PC-9 (cell line): ENCODE measurements at places on chromosomes 11 and 22. TPM values are rescaled to one million over a fixed set of nuclear protein-coding genes. Genes with fewer than 3 reads are reported as not detected.

DNA sequence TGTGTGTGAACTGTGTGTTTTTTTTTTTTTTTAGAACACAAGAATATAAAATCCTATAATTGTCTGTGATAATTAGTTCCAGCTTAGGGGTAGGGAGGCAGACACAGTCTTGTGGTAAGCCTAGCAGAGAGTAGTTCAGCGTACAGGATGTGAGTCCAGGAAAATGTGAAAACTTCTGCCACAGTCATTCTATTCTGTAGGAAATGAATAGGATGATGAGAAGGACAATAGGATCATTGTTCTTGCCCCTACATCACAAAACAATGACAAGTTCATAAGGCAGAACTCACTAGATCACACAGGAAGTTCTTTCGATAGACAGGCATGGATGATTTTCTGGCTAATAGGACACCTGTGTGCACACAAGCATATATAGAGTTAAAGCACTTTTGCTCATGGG lies 132.2 kb downstream of the NAV2 start:
- DNase-seq, result no peak
- H3K4me1 ChIP-seq, result no peaks in the 10 kb centered on the region
- H3K4me3 ChIP-seq, result no peak overlapping the region
- H3K27ac ChIP-seq, result no peak overlapping the region
- no peaks in the 10 kb centered on the region for H3K27me3 ChIP-seq

DNA sequence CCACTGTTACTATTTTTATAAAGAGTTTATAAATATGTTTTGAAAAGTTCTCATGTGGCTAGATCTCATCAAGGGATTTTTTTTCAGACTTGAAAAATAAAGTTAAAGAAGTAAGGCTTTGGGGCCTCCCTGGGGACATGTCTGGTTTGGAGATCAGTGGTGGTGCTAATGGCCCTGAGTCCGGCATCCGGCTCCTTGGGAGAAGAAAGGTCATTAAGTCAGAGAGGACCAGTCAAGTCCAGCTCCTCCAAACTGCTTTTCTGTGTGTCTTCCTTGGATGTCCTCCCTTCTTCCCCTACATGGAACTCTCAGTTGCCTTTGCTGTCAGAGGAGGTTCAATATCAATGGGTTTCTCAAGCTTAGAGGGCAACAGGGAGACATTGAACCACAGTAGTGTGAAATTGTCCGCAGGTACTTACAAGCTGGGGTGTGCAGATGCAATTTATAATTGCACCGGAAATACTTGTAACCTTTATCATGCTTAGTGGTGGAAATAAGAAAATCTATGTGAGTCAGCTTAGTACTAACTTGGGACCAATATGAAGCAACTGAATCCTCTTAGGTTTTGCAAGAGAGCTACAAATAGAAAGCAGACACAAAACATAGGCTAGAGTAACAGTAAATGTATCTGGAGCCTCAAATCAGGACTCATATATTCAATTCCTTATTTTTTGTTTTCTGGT lies 144.3 kb downstream of the TEAD1 start:
- no peak overlapping the region for H3K4me3 ChIP-seq
- peak overlapping the region; percentile 46 for H3K27ac ChIP-seq
- DNase-seq, result peak; percentile 64
- H3K36me3 ChIP-seq, result no peaks in the 10 kb centered on the region

DNA sequence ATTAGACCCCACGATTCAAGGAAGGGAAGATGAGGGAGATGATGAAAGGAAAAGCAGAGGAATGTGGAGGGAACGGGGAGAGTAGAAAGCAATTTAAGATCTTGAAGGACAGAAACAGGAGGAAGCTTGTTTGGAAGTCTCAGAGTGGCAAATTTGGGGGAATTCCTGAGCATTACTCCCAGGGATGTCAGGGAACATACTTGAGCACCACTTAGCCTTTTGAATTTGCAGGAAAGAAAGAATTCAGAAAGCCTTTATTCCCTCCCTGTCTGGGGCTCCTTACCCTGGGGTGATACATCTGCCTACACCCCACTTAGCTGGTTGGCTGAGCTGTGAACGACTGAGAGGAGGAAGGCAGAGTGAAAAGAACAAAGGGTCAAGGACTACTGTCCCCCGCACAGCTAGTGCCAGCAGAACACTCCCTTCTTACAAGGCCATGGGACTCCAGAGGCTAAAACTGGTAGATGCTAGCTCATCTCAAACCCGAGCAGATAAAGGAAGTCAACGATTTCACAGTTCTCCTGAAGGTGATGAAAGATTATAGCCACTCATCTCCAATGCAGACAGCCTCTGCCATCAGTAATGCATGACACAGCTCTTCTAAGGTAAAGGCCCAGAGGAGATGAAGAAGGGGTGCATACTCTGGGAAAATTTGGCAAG lies 84.0 kb upstream of the AKIP1 start:
- H3K27ac ChIP-seq, result no peak overlapping the region
- no peaks in the 10 kb centered on the region for H3K27me3 ChIP-seq
- no peak for DNase-seq

DNA sequence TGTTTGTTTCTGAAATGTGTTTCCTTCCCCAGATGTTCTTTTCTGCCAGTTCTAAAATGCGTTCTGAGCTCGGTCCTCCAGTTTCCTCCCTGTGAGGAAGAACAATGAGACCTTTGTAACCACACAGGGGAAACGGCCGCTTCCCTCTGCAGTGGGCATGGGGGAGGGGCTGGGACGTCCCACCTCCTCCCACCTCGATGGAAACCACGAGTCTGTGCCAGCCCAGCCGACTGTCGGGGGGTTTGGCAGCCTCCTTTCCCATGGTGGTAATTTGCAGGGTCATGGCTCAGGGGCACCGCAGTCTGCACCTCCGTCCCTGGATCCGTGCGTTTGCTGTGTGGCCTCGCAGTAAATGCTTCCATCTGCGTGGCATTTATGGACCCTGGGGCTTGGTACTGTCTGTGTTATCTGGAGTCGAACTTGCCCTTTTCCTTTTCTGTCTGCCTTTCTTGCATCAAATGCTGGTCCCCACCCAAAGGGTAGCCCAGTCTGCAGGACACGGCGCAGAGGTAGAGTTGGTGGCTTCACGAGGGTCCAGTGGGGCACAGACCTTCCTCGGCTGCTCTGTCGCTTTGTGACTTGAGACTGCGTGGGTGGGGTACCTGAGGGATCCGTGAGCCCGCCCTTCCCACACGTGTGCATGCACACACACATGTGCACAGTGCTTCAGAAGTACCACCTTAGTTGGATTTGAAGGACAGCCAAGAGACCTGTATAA lies 16.1 kb downstream of the LRP5 start:
- H3K4me3 ChIP-seq, result no peak overlapping the region
- DNase-seq, result no peak
- no peaks in the 10 kb centered on the region for H3K27me3 ChIP-seq
- 0 out of 2 replicates have a peak, but pooled peaks cover 4% of the 10 kb centered on the region for H3K36me3 ChIP-seq
- no peaks in the 10 kb centered on the region for H3K4me1 ChIP-seq

DNA sequence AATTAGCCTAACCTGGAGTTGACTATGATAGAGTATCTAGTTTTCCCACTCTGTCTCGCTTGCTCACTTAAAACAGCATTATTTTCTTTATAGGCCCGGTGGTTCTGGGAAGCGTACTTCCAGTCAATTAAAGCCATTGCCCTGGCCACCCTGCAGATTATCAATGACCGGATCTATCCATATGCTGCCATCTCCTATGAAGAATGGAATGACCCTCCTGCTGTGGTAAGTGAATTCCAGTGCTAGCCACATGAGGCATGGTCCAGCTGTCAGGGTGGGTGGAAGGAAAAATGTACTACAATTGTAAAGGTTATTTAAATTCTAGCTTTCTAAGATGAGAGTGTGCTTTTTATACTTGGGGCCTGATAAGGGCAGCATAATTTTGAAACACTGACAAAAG lies 76.0 kb downstream of the EXT2 start:
- H3K36me3 ChIP-seq, result no peaks in the 10 kb centered on the region
- no peak overlapping the region for H3K4me3 ChIP-seq
- DNase-seq, result no peak
- H3K4me1 ChIP-seq, result no peaks in the 10 kb centered on the region

GRCh38 chr11:62535802-62536201 lies 10.8 kb downstream of the AHNAK start:
- peaks cover 47% of the 10 kb centered on the region for H3K36me3 ChIP-seq
- no peaks in the 10 kb centered on the region for H3K27me3 ChIP-seq
- H3K27ac ChIP-seq, result no peak overlapping the region
- no peak overlapping the region for H3K4me3 ChIP-seq
- peaks cover 34% of the 10 kb centered on the region for H3K4me1 ChIP-seq

- no peak overlapping the region for H3K27ac ChIP-seq
- no peaks in the 10 kb centered on the region for H3K4me1 ChIP-seq
- no peaks in the 10 kb centered on the region for H3K27me3 ChIP-seq
Measured at GRCh38 chr11:41267451-41267850, 192.0 kb downstream of the LRRC4C start.

Gene LDHAL6A
- total RNA-seq, result not detected in 2 replicates

Gene MS4A7
- not detected in 2 replicates for total RNA-seq

DNA sequence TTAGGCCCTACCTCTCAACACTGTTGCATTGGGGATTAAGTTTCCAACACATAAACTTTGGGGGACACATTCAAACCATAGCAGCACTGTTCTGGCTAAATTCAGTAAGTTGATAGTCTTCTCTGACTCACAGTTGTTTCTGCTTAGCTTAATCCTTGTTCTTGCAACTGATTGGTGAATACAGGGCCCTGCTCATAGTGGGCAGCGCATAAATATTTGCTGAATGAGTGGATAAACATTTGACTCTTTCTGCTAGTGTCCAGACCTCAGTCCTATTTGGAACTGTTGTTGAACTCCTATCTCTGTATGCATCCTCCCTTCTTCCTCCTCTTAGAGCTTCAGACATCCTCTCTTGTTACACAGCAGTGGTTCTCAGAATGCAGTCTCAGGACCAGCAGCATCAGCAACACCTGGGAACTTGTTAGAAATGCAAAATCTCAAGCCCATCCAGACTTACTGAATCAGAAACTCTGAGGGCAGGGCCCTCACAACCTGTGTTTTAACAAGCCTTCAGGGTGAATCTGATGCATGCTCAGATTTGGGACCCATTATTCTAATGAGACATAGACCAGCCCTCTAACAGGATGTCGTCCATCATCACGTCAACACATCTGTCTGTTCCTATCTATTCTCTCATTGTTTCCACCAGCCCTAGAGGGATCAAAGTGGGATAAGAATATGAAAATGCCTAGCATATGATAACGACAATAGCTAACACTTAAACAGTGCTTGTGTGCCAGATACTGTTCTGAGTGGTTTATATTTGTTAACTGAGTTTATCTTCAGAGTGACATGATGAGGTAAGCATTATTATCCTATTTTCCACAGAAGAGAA lies 22.3 kb downstream of the SPON1 start:
- H3K4me3 ChIP-seq, result no peak overlapping the region
- DNase-seq, result no peak
- no peaks in the 10 kb centered on the region for H3K27me3 ChIP-seq
- no peaks in the 10 kb centered on the region for H3K4me1 ChIP-seq
- no peak overlapping the region for H3K27ac ChIP-seq
- H3K36me3 ChIP-seq, result no peaks in the 10 kb centered on the region

DNA sequence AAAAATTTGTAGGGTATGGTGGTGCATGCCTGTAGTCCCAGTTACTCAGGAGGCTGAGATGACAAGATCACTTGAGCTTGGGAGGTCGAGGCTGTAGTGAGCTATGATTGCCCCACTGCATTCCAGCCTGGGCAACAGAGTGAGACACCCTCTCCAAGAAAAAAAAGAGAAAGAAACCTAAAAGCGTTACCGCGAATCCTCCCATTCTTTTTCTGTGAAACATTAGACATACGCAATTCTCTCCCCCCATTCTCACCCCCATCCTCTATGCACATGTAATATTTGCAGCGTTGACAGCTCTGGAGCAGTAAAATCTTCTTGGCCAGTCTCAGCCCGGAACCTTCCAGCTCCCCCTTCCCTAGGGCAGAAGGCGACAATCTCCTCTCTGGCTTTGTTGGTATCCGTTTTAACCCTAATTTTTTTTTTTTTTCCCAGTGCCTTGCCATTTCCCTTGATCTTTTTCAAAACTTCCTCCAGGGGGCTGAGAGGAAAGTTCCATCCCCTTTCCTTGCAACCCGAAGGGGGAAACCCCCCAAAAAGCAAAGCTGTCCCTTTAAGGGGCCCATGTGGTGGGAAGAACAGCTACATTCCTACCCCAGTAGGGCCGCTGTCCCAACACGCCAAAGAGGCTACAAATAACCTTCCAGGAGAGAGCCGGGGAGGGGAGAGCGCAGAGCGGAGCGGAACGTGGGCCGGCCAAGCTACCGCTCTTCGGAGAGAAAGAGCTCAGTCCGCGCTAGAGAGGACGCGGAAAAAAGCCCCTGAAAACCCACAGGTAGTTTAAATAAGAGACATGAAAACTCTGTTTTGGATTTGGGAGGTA lies 1.9 kb downstream of the LRP4 start:
- H3K27ac ChIP-seq, result no peak overlapping the region
- DNase-seq, result peak; percentile 48
- H3K4me3 ChIP-seq, result peak overlapping the region; percentile 58; the same call in 1 of the 2 replicates
- peaks cover 23% of the 10 kb centered on the region for H3K27me3 ChIP-seq

- H3K27me3 ChIP-seq, result no peaks in the 10 kb centered on the region
- no peak overlapping the region for H3K4me3 ChIP-seq
- DNase-seq, result no peak
Measured at GRCh38 chr22:31150615-31151014, 9.4 kb upstream of the RNF185 start.

DNA sequence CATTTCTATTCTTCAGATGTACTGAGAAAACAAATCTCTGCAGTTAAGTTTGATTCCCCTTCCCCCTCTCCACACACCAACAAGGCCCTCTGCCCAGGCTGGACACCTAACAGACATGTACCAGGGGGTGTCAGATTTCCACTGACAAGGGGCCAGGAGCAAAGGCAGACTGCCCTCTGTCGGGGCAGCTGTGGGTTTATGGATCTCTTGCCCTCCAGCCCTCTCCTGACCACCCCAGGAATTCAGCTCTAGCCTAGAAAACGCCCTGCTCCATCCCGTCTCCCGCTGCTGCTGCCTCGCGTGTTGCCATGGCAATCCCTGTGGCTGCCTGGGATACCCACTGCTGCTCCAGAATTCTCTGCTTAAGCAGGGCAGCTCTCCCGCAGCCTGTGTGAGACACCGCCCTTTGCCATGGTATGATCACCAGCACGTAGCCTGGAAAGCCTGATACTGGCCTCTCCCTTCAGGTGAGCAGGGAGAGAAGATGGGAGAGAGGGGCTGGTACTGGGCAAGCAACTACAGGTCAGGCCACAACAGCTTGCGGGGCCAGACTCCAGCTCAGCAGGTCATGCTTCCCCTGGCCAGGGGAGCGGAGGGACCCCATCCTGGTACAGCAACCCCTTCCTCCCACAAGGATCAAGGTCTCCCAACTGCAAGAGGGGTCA lies 41.6 kb downstream of the BUD13 start:
- no peaks in the 10 kb centered on the region for H3K36me3 ChIP-seq
- no peak overlapping the region for H3K4me3 ChIP-seq
- no peaks in the 10 kb centered on the region for H3K4me1 ChIP-seq
- no peak overlapping the region for H3K27ac ChIP-seq

GRCh38 chr11:46679241-46680163 lies 20.9 kb downstream of the ARHGAP1 start:
- no peaks in the 10 kb centered on the region for H3K27me3 ChIP-seq
- no peak overlapping the region for H3K27ac ChIP-seq

DNA sequence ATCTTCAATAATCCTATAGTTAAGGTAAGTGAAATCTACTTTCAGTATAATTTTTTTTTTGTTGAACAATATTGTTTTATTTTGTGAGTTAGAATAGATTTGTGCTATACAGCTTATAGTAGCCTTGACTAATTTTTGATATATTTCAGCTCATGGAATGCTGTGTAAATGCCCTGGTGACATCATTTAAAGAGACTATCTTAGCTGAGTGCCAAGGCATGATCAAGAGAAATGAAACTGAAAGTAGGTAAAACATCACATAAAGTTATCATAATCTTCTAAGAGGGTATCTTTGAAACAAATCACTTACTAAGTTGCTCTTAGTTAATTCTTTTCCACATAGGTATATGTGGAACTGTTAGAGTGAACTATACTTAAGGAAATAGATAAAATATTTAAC lies 51.4 kb upstream of the ACAT1 start:
- H3K27ac ChIP-seq, result no peak overlapping the region
- H3K27me3 ChIP-seq, result no peaks in the 10 kb centered on the region
- DNase-seq, result no peak
- H3K4me1 ChIP-seq, result no peaks in the 10 kb centered on the region
- H3K4me3 ChIP-seq, result no peak overlapping the region
- H3K36me3 ChIP-seq, result no peaks in the 10 kb centered on the region; the same call in 1 of the 2 replicates
